ENCODE measurements at places on chromosomes 16 and 17.
A peak's percentile ranks its signal among the peaks of the same experiment; 100 is the strongest.

GRCh38 chr17:46756081-46756735 is 62.3 kb downstream of the WNT3 start:
- no peak for DNase-seq

- DNase-seq, result no peak
Observed at GRCh38 chr17:2783310-2784030, 12.8 kb upstream of the RAP1GAP2 start.

GRCh38 chr17:10118788-10119130 is 79.6 kb downstream of the GAS7 start:
- DNase-seq, result no peak

DNA sequence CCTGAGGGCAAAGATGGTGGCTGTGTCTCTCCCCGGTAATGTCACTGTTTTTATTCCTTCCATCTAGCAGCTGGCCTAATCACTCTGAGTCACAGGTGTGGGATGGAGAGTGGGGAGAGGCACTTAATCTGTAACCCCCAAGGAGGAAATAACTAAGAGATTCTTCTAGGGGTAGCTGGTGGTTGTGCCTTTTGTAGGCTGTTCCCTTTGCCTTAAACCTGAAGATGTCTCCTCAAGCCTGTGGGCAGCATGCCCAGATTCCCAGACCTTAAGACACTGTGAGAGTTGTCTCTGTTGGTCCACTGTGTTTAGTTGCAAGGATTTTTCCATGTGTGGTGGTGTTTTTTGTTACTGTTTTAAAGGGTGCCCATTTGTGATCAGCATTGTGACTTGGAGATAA is 5.5 kb upstream of the RAPGEFL1 start:
- DNase-seq, result no peak

GRCh38 chr17:77740481-77740880 is 218.0 kb upstream of the TNRC6C start:
- no peak for DNase-seq

- DNase-seq, result no peak
Observed at GRCh38 chr17:31314782-31315100, 887 bp upstream of the EVI2B start.

DNA sequence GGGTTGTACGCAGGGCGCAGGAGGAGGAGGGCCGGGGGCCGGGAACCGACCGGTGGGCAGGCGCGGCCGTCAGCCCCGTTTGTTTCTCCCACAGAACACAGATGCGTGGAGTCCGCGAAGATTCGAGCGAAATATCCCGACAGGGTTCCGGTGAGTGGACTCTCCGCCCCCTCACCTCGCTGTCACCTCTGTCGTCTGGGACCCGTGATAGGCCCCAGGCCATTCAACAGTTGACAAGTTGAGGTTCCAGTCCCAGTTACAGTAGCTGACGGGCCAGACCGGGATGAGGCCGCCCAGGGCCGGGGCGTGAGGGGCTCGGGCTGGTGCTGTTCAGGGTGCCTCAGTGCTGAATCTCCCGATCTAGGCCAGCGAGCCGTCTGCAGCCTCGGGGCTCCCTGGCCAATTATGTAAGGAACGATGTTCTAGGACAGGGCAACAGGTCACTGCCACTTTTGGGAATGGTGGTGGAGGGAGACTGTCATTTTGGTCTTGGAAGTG is 628 bp downstream of the GABARAPL2 start:
- DNase-seq, result no peak

DNA sequence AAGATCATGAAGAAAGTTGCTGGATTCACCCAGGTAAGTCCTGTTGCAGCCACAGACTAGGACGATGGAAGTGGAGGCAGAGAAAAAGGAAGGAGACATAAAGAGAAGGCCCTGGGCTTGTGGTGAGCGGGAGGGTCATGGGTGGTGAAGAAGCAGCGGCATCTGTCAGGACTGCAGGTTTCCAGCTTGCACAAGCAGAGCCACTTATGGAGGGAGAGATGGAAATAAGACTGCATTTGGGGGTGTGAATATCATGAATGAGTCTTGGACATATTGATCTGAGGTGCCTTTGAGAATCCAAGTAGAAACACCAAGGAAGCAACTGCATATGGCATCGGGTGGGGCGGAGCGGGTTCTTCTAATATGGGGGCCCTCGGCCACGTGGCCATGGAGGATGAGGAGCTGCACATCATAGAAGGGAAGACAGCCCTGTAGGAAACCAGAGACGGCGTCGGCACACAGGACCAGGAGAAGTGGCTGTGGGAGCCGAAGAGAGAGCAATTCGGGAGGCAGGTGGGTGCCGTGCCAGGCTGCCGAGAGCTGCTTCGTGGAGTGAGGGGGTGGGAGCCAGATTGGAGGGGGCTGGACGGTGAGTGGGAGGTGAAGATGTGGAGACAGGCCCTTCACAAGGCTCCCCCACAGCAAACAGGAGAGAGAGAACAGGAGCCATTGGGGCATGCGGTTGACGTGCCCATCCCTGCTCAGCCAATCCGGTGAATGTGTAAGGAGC is 243.5 kb downstream of the GSG1L start:
- no peak for DNase-seq

DNA sequence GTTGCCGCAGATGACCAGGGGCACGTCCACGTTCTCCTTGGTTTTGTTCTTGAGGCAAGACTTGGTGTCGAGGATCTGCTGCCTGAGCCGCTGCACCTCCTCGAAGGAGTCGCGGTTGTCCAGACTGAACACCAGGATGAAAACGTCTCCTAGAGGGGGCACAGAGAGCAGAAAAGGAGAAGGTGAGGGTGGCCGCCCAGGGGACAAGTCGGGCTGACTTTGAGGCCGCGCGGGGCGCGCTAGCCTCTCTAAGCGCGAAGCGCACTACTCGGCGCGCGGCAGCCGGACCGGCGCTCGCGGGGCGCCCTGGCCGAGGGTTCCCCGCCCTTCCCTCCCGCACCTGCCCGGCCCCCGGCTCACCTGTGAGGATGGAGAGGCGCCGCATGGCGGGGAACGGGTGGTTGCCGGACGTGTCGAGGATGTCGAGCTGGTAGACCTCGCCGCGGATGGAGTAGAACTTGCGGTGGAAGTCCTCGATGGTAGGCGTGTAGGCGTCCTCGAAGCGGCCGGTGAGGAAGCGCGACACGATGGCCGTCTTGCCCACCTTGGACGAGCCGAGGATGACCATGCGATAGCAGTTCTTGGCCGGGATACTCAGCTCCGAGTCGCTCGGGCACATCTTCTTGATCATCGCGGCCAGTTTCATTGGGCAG is 533 bp downstream of the RASD1 start:
- DNase-seq, result no peak

GRCh38 chr16:10729104-10730048 is 14.3 kb upstream of the NUBP1 start:
- DNase-seq, result no peak

DNA sequence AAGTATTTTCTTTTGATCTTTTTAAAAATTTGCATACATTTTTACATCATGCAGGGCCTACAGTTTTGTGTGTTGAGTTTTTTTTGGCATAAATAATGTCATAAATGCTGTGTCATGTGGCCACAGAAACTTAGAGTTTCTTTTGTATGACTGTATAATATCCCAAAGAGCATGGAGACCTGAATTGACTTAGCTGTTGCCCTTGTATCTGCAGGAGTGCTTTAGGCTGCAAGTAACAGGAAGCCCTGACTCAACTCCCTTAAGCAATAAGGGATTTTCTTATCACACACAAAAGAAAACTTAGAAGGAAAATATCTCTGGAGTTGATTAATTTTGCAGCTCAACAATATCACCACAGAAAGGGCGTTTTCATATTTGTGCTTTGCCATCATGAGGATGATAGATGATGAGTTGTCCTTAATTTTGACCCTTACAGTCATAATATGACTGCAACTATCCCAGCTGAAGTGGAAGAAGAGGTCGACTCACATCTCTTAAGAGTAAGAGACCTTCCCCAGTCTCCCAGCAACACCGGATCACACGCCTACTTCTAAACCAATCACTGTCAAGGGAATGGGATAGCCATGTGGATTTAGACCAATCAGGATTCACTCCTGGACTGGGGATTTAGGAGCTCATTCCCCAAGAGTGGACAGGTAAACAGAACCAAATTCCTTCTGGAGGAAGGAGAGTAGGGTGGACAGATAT is 138.9 kb downstream of the GSG1L start:
- DNase-seq, result no peak

DNA sequence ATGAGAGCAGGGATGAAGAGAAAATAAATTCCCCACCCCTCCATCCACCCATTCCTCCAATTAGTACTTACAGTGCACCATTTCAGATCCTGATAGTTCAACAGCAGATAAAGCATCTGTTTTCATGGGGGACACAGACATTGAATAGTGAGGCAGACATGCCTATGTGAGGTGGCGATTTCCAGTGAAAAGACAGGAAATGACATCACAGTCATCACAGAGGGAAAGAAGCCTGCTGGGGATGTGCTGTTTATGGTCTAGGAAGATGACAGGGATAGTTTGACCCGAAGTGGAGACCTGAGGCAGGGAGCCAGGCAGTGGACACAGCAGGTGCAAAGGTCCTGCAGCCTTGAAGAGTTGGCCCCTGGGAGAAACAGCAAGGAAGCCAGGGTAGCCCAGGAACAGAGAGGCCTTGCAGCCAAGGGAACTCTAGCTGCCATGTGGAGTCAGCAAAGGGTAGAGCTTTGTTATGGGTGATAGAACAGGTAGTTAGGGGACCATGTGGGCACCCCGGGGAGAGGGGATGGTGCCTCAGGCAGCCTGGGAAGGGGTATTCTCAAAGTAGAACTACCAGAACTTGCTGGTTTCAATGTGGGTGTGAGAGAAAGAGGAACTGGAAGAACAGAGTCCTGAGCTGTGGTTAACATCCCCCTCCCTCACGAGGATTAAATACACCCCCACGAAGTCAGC is 256.6 kb downstream of the CPPED1 start:
- no peak for DNase-seq

DNA sequence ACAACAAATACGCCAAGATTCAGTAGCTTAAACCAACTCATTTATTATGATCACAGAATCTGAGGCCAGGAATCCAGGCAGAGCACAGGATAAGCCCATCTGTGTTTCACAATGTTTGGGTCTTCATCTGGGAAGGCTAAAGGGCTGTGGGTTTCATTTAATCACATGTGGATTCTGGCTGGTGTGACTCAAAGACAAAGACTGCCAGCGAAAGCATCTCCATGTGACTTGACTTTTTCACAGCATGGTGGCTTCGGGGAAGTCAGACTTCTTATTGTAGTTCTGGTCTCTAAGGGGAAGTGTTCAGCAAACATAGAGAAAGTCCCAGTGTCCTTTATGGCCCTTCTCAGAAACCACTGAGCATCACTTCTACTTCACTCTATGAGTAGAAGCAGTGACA is 1014.4 kb upstream of the GOT2 start:
- DNase-seq, result no peak

DNA sequence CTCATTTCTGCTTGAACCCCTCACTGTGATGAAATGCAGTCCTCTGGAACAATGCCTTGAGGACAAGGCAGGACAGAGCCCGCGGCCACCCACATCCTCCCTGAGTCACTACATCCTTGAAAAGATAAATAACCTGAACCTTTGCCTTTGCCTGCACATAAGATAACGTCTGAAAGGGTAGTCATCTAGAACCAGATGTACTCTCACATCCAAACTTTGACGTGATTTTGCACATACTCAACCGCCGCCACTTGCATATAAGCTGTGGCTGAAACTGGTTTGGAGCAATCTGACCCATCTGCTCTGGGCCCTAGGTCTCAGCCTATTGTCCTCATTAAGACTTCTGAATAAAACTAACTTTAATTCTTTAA is 252.1 kb downstream of the PHKB start:
- no peak for DNase-seq

DNA sequence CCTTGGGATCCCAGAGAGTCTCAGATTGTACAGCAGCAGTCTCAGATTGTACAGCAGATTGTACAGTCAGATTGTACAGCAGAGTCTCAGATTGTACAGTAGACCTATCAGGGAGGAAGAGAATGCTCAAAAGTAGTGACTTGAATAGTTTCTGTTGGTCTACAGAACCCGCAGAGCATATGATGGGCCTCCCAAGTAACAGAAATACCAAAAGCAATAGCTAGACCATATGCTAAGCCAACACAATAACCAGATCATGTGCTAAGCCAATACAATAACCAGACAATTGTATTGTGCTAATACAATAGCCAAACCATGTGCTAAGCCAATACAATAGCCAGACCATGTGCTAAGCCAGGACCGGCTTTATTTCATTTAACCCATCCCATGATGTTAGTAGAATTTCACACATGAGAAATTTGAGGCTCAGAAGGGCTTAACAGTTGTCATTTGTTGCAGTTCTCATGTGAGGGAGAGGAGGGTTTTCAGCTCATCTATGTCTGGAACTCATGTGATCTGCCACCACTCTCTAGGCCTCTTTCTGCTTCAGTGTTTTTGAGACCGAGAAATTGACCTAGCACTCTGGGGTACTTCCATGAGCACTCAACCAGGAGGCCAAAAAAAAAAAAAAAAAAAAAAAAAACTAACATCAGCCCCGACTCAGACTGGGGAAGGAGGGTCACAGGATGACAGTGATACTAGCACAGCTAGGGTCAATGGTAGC is 144.0 kb downstream of the SOX9 start:
- no peak for DNase-seq

DNA sequence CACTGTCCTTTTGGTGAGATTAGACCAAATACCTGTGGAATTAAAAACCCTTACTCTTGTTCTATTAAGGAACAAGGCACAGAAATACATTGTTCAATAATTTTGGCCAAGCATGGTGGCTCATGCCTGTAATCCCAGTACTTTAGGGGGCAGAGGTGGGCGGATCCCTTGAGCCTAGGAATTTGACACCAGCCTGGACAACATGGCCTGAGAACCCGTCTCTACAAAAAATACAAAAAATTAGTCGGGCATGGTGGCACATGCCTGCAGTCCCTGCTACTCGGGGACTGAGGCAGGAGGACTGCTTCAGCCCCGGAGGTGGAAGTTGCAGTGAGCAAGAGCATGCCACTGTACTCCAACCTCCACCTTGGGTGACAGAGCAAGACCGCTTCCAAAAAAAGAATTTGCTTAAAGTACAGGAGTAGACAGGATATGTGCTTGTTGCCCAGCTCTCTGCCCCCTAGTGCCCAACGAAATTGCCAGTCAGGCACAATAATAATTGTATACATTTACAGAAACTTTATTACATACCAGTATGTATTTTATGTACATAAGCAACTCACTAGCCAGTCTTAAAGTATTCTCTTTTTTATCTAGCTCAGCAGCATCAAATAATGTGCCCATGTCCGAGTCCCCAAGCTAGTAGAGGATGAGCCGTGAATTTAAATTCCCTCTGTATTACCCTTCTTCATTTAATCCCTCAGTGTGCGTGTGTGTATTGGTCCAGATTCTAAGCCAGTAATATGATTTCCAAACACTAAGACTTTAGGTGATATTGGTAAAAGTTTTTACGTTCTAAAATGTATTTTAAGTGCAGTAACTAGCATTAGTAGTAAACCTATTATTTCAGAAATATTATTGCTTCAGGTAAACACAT is 1.4 kb downstream of the THUMPD1 start:
- no peak for DNase-seq

GRCh38 chr17:59521465-59522126 is 43.8 kb upstream of the DHX40 start:
- peak; percentile 17 for DNase-seq
